ENCODE measurements at places on chromosomes 3 and 15.

DNA sequence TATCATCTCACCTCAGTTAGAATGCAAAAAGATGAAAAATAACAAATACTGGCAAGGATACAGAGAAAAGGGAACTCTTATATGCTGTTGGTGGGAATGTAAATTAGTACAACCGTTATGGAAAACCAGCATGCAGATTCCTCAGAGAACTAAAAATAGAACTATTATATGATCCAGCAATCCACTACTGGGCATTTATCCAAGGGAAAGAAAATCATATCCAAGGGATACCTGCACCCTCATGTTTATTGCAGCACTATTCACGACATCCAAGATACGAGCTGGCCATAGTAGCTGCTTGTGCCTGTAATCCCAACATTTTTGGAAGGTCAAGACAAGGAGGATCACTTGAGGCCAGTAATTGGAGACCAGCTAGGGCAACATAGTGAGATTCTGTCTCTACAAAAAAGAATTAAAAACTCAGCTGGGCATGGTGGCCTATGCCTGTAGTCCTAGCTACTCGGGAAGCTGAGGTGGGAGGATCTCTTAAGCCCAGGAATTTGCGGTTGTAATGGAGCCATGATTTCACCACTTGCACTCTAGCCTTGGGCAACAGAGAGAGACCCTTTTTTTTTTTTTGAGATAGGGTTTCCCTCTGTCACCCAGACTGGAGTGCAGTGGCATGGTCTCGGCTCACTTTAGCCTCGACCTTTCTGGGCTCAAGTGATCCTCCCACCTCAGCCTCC, 26.6 kb downstream of the USP50 start:
- DNase-seq, result no peak

GRCh38 chr15:51726302-51727073, 11.0 kb downstream of the LYSMD2 start:
- DNase-seq, result peak; percentile 57

DNA sequence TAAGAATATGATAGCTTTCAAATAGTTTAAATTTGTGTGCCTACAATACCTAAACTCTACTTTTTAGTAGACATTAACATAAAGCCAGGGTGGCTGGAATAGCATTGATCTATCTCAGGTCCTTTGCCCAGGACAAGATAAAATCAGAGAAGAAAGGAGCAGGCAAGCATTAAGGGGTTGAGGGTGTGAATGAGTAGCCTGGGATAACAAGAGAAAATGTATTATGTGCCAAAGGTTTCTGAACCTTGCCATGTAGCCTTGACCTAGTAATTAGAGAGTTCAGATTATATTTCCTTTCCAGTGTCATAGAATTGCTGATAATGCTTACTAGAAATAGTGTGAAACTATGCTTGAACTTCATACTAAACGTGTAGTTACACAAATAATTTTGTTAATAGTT, 22.9 kb downstream of the ATP11B start:
- no peak for DNase-seq

DNA sequence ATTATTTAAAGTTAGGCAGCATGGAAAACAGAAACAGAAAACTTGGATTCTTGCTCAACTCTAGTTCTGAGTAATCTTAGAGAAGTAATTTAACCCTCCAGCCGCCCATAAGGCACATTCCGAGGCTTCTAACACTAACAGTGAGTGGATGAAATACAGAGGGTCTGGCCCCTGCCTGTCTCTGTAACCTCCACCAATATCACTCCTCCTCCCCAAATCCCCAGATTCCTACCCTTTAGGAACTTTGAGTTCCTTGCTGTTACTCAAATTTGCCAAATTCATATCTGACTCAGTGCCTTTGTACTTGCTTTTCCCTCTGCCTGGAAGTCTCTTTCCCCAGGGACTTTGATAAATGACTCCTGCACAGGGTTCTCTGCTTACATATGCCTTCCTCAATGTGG, 112.5 kb upstream of the TGFBR2 start:
- no peak for DNase-seq

Data from HAP-1 (cell line).